ENCODE measurements at places on chromosomes 13 and 19.

DNA sequence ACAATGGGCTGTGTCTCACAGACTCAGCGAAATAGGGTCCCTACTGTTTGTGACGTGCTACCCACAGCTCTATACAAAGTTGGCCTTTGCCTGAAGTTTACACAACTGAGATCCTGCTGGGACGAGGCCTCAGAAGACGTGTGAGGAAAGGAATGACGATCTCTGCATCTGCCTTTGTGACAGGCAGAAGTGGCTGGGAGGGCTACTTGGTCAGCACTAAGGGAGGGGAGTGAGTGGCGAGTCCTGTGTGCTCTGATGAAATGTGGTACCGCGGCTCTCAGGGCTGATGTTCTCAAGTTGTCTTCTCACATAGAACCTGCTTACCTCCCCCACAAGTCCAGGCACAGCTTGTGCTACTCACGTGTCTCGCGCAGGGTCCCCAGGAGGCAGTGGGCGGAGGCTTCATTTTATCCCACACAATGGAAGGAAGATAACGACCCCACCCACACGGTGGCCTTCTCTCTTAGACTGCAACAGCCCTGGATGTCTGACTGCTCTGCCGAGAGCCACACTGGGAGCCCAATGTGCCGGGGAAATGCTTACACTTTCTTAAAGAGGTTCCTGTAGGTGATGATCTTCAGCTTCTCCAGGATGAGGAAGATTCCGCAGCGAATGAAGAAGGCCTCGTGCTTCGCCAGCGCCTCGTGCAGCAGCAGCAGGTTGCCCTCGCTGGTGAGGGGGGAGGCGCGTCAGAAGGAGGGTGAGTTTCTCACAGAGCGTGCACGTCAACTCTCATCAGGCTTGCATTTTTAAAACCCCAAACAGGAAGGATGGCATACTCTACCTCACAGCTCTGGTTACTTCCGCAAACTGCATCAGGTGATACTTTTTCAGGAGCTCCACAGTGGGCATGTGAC lies 21.2 kb downstream of the PROZ start:
- DNase-seq: no peak

- DNase-seq: peak; percentile 100
Measured at GRCh38 chr19:4911786-4912672, 2.7 kb downstream of the UHRF1 start.

DNA sequence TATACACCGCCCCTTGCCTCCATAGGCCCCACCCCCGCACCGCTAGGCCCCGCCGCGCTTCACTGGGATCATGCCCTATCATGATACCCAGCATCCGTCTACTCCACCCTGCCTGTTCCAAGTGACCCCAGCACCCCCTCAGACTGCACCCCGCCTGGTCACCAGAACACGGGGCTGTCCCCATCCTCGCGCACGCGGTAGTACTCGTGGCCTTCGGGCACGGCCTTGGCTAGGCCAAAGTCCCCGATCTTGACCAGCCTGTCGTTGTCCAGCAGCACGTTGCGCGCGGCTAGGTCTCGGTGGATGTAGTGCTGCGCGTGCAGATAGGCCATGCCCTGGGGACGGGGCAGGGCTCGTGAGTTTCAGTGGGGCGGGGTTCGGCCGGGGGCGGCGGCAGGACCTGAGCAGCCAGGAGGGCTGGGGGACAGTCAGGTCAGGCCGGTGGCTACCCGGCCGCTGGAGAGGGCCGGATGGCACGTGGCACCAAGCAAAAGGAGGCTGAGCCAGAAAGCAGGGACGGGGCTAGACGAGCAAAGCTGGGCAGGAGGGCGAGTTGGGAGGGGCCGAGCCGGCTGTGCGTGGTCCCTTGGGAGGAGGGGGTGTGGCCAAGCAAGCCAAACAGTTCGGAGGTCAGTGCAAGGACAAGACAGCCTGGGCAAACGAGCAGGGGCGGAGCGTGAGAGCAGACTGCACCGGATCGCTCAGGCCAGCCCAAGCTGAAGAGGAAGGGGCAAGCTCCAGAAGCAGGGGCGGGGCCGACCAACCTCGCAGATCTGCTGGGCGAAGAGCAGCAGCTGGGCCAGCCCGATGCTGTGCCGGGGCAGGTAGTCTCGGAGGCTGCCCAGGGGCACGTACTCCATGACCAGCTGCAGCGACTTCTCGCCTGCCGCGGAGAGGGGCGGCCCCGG lies 13.6 kb upstream of the ICAM3 start:
- DNase-seq: no peak

- DNase-seq: no peak
Measured at GRCh38 chr19:46042252-46042883, 1.6 kb upstream of the IGFL4 start.

DNA sequence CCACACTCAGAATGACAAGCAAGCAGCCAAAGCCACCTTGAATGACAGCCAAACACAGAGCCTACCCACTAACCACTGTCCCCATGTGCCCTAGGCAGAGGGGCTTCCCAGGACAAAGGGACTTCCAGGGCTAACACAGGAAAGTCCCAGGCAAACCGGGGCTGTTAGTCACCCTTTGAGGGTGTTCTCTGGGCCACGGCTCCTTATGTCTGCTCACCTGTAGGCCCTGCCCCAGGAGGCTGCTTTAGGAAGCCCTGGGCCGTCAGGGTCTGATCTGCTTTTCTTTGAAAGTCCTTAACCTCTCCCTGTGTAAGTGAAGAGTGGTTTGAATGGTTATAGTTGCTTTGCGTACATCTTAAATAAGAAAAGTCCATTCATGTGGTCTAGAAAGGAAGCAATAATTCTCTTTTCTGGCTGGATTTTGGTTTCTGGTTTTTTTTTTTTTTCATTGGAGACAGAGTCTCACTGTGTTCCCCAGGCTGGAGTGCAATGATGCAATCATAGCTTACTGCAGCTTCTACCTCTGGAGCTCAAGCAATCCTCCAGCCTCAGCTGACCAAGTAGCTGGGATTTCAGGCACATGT lies 161.4 kb downstream of the EFNB2 start:
- DNase-seq: no peak

GRCh38 chr19:33448159-33448516 lies 73.5 kb downstream of the PEPD start:
- DNase-seq: no peak

- DNase-seq: no peak
Measured at GRCh38 chr19:37907735-37908455, 887 bp downstream of the SIPA1L3 start.

DNA sequence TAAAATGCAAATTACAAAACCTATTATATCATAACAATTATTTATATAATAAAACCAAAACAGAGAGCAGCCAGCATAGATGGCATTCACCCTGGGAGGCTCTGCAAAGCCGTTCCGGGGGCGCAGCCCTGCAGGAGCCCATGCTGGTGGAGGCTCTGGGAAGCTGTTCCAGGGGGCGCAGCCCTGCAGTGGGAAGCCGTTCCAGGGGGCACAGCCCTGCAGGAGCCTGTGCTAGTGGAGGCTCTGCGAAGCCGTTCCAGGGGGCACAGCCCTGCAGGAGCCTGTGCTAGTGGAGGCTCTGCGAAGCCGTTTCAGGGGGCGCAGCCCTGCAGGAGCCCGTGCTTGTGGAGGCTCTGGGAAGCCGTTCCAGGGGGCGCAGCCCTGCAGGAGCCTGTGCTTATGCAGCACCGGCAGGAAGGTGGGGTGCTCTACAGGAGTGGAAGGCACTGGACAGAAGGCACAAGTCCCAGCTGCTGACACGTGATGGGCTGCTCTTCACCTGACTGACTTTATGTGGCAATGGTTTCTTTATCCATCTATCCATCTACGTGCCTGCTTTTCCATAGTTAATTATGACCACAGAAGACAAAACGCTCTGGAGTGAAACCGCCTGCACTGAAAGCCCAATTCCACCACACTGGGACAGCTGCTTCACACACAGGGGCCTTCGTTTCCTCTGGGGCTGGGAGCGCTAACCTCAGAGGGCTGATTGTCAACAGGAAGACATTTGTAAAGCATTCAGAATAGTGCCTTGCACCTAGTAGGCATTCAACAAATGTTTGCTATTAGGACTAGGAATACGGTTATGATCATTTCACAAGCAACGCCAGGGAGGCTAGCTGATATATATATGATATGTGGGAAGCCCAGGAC lies 23.7 kb downstream of the PCID2 start:
- DNase-seq: no peak

GRCh38 chr13:39935155-39935554 lies 279.7 kb downstream of the COG6 start:
- no peak for DNase-seq

DNA sequence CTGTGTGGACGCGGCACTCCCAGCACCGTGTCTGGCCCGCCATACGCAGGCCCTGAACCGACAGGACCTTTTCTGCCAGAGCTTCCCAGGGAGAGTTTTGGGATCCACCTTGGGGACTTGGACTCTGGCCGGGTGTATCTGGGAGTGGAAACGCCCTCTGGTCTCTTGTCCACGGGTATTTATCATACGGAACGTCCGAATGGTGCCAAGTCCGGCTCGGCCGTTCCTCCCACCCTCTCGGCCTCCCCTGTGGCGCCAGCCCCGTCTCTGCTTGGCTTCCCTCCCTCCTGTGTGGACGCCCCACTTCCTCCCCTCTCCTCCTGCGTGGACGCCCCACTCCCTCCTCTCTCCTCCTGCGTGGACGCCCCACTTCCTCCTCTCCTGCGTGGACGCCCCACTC lies 12.1 kb downstream of the HCN2 start:
- DNase-seq: no peak

GRCh38 chr19:17235300-17235970 lies 9.4 kb downstream of the OCEL1 start:
- no peak for DNase-seq

DNA sequence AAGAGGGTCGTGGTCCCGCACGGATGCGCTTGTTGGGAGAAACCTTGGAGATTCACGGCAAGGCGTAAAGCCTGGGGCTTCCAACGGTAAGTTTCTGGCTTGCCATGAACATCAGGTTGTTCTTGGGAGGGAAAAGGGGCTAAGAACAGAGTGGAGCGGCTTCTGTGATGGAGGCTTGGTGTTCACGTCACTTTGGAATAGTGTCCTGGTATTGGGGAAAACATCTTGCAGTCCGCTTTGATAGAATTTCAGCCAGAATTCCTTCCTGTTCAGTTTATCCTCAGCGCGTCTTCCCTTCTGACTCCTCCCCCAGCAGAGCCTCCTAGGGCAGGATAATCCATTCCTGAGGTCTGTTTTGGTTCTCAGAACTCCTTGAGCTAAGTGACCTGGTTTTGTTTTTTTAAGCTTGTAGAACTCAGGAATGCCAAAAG lies 2.0 kb downstream of the KCTD15 start:
- DNase-seq: no peak

GRCh38 chr13:98823442-98823841 lies 71.0 kb upstream of the SLC15A1 start:
- DNase-seq: no peak

GRCh38 chr19:5628919-5629481 lies 6.1 kb downstream of the SAFB start:
- no peak for DNase-seq

DNA sequence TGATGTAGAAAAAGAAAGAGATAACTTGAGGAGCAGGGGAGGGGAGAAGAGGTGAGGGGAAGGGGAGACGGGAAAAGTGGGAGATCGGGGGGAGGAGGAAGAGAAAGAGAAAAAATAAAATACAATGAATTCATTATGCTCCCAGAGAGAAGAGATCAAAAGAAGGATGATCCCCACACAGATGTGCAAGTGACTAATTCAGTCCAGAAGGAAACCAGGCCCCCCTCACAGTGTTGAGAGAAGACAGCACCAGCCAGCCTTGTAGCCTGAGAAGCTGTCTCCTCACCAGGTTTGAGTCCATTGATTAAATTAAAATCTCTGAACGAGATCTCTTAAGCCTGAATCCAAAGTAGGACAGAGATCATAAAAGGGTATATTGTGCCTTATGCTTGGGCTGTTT lies 333.7 kb upstream of the NBEA start:
- DNase-seq: no peak

DNA sequence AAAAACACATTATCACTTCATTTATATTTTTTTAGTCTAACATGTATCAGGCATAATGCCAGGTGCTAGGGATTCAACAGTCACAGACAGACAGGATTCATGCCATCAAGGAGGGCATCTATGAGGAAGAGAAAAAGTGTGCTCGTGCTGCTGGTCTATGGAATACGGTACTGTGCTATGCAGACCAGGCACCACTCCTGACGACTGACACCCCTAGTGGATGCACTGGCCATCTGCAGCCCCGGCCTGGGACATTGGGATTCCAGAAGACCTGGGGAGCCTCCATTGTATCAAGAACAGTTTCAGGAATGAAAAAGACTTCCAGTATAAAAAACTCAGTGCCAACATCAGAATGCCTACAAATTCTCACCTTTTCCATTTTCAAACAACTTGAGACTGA lies 94.0 kb downstream of the KLF12 start:
- no peak for DNase-seq

GRCh38 chr19:46785054-46785979 lies 3.1 kb downstream of the SLC1A5 start:
- no peak for DNase-seq

DNA sequence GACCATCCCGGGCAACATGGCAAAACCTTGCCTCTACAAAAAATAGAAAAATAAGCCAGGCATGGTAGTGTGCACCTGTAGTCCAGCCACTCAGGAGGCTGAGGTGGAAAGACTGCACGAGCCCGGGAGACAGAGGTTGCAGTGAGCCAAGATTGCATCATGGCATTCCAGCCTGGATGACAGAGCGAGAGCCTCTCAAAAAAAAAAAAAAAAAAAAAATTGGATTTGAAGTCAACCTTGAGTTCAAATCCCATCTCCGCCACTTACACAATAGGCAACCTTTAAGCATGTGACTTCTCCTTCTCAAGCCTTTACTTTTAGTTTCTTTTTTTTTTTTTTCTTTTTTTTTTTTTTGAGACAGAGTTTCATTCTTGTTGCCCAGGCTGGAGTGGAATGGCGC lies 12.0 kb downstream of the KASH5 start:
- no peak for DNase-seq

DNA sequence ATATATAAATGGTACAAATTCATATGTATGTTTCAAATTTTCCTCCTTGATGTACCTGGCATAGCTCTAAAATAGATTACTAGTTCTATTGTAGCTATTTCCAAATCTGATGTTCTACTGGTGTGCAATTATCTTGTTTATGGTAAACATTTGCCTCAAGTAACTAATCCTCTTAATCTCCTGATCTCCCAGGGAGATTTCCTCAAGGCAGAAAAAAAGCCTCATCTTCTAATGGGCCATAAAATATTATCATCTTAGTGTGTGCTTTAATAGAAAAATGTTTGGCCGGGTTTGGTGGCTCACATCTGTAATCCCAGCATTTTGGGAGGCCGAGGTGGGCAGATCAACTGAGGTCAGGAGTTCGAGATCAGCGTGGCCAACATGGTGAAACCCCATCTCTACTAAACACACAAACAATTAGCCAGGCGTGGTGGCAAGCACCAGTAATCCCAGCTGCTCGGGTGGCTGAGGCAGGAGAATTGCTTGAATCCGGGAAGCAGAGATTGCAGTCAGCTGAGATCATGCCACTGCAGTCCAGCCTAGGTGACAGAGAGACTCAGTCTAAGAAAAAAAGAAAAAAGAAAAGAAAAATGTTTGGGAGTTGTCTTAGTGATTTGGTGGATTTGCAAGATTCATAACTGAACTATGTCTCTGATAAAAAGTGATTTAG lies 498.9 kb upstream of the SLITRK5 start:
- no peak for DNase-seq

GRCh38 chr19:29622166-29623070 lies 16.3 kb downstream of the POP4 start:
- DNase-seq: no peak

All from AG09319 (cell line).